ENCODE measurements at places on chromosomes 4 and X. TPM values are rescaled to one million over a fixed set of nuclear protein-coding genes. Genes with fewer than 3 reads are reported as not detected.

PARM1 gene
- total RNA-seq = 18.9 TPM

SLC26A1 gene
- total RNA-seq = 0.30 TPM

DNA sequence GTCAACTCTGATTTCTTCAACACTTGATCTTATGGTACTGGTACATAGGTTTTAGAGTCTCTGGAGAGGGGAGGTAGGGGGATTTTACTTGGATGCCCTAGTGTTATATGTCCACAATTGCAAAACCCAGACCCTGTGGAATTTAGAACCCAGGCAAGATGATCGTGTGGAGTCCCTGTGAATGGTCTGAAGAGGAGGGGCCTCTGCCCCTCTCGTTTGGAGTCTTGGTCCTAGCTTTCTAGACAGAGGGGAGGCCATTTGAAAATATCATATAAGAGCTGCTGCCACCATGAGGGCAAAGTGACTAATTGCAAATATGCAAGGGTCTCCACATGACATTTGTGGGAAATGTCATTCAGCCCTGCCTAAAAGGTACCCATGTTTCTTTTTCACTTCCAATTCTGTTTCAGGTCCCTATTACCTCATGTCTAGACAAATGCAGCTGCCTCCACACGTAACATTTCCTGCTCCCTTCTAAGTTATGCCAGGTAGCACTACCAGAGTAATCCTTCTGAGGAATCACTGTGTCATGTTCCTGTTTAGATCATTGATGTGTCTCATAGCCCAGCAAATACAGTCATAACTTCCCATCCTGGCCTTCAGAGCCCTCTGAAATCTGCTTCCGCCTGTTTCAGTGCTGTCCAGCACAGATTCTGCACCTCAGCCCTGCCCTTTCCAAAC, 126.8 kb downstream of the KLHL8 start:
- DNase-seq = peak; percentile 30

DNA sequence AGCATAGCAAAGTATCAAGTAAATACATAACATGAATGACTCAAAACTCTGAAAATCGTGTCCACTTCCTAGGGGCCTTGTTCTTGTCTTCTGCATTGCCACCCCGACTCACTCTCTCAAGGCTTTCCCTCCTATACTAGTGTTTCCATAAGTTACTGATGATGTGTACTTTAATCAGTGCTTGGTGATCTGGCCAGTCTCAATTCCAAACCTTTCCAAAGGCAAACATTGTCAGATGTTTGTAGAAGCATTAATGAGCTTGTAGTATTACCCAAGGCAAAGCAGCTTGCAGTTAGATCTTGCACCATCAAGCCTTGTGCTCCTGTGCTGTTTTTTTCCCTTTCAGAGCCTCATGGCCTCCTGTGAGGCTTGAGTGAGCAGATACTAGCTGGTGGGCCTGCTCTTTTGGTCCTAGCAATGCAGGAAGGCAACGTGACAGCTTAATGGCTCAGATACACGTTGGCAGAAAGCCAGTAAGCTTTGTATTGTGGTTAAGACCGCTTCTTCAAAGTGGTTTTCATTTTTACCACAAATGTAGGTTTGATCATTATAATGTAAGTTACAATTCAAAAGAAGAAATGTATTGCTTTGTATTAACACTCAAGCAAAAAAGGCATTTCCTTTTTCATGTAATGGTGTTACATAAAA, 51.8 kb downstream of the RBPJ start:
- DNase-seq = peak; percentile 25
